ENCODE measurements at places on chromosomes 16 and 17. TPM values are rescaled to one million over a fixed set of nuclear protein-coding genes. Genes with fewer than 3 reads are reported as not detected.

DNA sequence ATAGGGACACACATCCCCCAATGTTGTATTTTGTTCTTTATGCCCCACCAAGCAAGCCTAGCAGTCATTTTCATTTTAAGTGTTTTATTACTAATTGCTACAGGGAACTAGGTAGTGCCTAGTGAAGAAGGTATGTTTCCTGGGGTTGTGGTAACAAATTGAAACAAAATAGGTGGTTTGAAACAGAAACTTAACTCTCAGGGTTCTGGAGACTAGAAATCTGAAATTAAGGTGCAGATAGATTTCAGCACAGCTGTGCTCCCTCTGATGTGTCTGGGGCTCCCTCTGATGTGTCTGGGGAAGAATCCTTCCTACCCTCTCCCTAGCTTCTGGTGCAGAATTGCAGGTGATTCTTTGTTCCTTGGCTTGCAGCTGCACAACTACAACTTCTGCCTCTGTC lies 390.1 kb downstream of the ZFHX3 start:
- DNase-seq = no peak

Gene MARCHF10
- polyA plus RNA-seq = 0.14 TPM

GRCh38 chr16:878072-878784 lies 77.7 kb upstream of the GNG13 start:
- DNase-seq = no peak

- DNase-seq = no peak
These were observed 842.1 kb downstream of the KCNJ2 start for GRCh38 chr17:71011391-71011790.

DNA sequence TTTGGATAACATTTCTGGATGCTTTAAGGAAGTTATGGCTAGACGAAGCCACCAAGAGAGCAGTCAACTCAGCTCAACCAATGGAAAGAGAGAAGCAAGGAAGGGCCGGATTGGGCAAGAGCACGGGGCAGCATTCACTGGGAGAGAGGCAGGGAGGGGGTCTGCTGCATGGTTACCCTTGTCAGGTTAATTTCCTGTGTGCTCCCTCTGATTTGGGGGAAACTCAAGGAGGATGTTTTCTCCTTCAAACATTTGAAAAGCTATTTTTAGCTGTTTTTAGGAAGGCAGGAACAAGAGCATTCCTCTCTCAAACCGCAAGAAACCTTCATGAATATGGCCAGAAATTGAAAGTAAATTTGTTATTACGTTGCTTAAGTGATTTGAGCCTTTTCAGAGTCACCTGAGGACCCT lies 118.5 kb upstream of the ZFHX3 start:
- no peak for DNase-seq

DNA sequence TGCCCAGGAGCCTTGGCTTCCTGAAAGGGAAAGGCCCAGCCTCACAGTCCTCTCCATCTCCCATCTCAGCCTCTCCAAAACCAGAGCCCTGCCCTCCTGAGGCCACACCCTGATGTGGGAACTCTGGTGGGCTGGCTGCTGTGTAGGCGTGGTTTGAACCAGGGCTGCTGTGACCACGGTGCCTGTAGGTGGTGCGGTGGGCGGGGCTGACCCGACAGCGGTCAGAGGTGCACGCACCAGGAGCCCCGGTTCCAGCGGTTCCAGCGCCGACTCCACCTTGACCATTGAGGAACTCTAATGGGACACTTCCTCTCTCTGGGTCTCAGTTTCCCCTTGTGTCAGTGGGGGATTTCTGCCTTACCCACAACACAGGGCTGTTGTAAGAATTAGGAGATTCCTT lies 2.4 kb downstream of the RAP1GAP2 start:
- DNase-seq = no peak

DNA sequence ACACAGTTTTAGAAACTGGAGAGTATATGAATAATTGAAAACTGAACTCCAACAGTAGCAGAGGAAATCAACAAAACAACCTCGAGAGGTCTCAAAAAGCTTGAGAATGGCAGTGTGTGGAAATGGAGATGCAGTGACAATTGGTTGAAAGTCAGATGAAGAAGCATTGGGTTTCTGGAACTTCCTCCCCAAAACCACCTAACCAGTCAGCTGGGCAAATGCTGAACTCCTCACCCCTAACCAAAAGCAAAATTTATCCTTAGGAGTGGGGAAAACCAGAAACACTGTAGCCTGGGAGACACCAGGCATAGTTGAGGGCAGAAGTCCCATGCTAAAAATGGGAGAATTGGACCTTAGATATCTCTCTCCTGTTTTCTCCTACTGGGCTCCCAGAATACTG lies 109.9 kb downstream of the TANC2 start:
- DNase-seq = no peak

Gene TP53TG3
- polyA plus RNA-seq = not detected

DNA sequence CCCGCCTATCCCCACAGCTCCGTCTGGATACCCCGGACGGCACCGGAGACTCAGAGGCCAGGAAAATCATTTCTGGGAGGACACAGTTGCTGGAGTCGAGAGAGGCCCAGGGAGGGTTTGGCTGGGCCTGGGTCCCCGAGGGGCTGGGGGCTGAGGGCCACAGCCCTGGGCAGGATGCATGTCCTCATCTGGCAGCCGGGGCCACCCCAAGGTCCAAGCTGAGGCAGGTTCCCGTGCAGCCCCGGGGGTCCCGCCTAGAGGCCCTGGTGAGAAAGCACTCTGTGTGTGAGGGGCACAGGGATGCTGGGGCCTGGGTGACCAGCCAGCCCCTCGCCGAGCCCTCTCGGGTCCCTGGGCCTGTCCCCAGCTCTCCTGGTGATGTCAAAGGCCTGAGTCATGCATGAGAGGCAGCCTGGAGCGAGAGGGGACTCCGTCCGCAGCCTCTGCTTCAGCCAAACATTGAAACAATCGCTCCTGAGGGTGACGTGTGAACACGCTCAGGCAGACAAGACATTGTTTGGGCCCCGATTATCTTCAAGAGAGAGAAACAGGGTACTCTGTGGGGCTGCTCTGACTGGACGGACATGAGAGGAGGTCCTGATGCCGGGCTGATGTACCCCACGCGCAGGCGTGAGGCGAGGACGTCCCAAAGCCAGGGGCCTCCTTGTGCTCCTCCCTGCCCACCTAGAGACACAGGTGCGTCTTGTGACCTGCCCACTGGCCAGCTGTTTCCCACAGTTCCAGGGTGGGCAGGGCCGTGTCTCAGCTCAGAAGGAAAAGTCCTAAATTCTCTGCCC lies 25.8 kb upstream of the C1QTNF8 start:
- DNase-seq = no peak

Gene RPL19
- 1,595 TPM for polyA plus RNA-seq

DNA sequence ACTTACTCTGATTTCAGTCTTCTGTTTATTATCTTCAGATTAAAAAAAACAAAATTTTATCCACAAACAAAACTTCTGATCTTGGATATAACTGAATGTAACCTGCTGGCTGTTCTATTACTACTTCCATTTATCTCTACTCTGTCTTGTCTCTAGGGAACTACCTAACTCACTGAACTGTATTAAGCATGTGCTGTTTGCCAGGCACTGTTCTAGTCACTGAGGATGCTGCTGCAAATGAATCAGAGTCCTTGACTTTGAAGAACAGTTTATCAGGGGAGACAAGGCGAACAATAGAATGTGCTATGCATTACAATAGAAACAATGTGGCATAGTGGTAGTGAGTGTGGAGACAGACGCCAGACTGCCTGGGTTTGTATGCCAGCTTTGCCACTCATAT lies 2.3 kb upstream of the ANKRD40 start:
- DNase-seq = no peak

DNA sequence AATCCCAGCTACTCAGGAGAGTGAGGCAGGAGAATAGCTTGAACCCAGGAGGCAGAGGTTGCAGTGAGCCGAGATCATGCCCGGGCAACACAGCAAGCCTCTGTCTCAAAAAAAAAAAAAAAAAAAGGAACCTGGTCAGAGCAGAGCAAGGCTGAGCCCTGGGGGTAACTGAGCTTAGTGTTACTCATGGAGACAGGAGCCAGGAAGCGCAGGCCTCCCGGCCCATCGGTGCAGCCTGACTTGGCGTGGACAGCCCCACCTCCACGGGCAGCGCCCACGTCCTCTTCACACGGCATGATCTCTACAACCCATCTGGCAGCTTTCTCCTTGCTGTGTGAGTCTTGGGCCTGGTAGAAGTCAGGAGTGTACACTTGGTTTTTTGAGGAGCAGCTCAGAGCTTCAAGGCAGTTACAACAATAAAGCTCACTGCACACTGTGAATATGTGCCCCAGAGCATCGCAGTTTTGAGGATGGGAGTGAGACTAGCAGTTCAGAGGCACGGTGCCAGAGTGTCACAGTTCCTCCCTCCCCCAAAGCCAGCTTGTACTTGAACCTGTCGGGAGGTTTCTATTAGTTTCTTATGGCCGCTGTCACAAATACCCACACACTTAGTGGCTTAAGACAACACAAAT lies 129.9 kb downstream of the RAP1GAP2 start:
- no peak for DNase-seq

DNA sequence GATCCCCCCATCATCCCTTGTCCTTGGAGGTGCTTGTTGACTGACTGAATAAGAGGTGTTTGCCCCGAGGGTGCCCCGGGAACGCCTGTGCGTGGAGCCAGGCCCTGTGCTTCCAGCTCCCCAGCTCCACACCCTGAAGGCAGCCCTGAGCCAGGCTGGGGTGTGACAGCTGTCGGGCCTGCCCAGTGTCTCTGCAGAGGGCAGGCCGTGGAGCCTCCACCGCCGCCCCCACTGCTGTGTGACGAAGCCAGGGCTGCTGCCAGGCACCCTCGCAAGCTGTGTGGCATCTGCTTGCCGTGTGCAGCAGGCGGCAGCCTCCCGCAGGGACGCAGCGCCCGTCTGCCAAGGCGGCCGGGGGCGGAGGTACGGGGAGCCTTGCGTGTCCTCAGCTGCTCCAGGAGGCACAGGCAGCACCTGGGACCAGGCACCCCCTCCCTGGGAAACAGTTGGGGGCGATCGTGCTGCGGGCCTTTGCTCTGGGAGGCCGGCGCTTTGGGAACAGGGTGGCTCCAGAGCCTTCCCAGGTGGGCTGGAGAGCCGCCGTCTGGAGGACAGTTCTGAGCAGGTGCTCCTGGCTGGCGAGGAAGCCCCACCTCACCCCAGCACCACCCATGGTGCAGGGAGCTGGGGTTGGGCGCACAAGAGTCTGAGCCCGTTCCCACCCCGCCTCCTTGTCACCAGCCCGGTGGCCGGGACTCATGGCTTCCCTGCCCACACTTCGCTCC lies 26.6 kb downstream of the GSE1 start:
- no peak for DNase-seq

Gene CFAP20
- polyA plus RNA-seq = 65.5 TPM

GRCh38 chr16:85674828-85675227 lies 13.9 kb downstream of the GINS2 start:
- DNase-seq = no peak

GRCh38 chr16:89696670-89697128 lies 4.8 kb downstream of the SPATA2L start:
- no peak for DNase-seq

GRCh38 chr16:69554495-69554894 lies 11.3 kb upstream of the NFAT5 start:
- no peak for DNase-seq

DNA sequence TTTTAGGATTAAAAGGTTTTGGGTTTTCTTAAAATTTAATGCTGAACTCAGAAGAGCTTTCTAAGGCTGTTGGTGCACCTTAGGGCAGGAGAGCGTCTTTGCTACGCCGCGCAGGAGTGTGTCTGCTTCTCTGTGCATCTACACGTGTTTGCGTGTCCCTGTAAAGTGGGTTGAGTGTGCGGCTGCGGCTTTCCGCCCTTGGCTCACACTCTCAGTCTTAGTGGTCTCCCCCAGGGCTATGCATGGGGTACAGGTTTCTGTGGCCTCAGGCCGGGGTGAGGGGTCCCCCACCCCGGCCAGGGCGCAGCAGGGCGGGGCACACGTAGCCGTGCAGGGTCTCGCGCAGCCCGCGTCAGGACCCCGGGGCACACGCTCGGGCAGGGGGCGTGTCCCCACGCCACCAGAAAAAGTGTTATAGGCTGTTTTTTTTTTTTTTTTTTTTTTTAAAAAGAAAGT lies 727 bp upstream of the TENT4B start:
- DNase-seq = no peak

DNA sequence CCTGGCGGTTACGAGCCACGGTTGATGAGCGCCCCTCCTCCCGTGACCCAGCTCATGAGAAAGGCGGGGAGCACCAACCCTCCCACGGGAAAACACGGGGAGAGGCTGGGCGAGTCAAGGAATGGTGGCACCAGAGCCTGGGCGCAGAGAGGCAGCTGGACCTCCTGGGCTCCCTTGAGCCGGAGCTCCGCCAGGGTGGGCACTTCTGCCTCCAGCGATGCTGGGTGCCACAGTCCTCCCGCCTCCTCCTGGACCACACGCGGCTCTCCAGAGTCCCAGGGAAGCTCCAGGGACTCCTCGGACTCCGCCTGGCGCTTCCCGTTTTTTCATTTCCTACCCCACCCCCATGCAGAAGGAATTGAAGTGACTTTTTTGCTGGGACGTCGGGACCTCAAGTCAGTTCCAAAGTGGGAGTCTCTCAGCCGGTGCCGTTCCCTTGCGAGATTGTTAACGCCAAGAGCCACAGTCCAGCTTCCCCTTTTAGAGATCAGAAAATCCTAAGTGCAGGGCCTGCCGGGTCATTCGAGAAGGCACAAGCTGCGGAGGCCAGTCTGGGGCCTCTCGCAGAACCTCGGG lies 6.6 kb upstream of the CBX8 start:
- DNase-seq = no peak
